Caki2 (cell line): ENCODE measurements at places on chromosomes 7 and 10.

DNA sequence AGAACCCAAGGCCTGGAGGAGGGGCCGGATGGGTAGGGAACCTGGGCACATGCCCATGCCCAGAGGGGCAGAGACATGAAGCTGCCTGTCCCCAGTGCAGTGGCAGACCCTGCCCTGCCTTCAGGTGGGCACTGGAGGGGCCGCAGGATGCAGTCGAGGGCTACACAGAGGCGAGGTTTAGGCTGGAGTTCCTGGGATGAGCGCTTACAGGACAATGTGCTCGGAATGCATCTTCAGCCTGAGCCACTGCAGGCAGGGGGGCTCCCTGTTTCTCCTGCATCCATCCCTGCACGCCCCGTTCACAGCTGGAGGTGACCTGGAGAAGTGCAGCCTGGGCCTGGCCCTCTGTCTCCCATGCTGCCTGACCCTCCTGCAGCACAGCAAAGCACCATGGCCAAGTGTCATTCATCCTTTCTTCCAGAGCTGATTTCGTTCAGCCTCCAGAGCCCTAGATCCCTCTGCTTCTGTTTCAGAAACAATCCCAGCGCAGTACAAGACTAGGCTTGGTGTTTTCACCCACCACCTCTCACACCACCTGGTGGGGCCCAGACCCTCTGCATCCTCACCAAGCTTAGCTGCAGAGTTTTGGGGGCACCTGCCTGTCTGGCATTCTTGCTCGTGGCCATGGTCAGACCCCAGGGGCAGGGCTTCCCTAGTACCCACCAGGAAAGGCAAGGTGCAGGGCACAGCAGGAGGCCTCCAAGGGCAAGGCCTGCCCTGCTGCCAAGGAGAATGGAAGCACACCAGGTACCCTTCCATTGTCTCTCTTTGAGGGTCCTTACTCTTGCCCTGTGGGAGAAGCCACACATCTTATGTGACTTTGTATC is 311.9 kb downstream of the TCERG1L start:
- no peak for DNase-seq

DNA sequence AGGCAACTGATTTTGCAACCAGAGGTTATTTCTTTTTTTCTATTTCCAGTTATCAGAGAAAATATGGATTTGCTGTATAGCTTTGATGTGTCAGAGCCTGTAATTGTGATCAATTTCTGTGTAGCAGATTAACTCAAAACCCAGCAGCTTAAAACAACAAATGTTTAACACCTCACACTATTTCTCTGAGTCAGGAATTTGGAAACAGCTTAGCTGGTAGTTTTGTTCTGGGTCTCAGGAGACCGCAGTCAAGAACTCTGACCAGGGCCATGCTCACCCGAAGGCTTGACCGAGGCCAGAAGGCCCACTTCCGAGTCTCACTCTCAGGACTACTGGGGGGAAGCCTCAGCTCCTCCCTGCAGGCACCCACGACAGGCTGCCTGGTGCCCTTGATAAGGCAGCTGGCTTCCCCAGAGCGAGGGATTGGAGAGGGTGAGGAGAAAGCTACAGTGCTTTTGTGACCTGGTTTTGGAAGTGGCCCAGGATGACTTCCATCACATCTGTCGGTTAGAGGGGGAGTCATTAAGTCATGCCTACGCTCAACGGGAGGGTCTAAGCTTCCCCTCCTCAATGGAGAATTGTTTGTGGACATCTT is 105.7 kb upstream of the SHH start:
- no peak for DNase-seq

GRCh38 chr10:99484626-99485581 is 47.8 kb upstream of the NKX2-3 start:
- DNase-seq, result no peak

DNA sequence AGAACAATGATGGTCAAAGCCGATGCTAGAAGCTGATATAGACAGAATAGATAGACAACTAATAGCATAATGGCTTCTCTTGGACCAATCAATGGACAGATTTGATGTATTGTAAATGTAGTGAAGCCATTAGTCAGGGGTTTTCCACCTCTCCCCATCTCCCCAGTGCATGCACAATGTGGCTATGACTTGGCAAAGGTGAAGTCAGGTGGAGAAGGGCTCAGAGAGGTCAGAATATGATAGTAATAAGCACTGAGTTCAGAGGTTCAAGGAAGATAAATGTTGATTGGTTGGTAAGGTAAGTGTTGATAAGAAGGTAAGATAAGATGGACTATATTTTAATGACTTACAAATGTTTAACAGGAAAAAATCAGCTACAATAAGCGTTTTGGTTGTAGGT is 28.5 kb downstream of the BLNK start:
- no peak for DNase-seq

- DNase-seq, result no peak
Observed at GRCh38 chr10:129335942-129336341, 131.1 kb upstream of the MGMT start.

GRCh38 chr7:3179456-3179855 is 121.6 kb upstream of the SDK1 start:
- DNase-seq, result no peak

DNA sequence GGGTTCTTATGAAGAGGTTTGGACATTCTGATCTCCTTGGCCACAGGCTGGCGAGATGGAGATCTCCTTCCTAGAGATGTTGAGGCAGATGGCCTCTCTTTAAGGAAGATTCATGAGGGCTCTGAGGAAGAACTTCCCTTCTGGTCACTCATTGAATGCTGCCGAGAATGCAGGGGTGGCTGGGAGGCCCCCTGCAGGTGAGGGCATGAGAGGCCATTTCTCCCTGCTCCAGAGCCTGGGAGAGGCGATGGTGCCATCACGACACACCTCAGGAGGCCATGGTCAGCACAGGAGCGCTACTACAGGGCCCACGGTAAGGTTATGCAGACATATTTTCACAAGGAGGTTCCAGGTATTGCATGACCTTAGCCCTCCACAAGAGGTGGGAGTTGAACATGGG is 40.2 kb downstream of the CXCL12 start:
- DNase-seq, result no peak

DNA sequence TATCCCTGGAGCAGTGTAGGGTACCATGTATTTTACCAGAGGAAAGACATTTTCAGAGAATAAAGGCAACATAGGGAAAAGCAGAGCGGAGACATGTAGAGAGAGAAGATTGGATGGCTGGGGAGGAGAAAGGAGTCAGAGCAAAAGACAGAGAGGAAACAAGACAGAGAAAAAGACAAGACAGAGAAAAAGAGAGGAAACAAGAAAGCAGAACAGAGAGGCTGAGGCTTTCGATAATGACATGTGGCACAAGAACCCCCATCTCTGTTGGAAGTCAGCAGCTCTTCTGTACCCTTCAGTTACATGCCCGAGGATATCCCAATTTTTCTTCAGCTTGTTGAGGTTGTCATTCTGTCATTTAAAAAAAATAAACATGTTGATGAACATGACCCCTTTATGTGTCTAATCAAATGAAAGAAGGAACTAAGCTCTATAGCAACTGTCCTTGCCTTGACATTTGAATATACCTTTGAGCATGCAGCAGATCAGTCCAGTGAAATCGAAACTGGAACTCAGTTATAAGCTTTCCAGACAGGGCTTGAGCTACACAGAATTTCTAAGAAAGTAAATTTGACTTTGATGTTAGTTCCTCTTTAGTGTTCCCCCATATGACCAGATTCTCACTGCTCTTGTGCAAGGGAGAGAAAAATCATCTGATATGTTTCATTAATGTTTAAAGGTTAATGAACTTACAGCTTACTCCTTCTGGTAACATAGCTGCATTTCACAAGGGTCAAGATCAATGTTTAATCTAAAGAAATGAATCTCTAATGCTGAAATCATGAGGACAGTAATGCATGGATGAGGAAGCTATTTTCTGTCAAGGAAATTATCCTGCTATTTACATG is 75.1 kb upstream of the SP4 start:
- DNase-seq, result no peak

GRCh38 chr10:87506956-87507355 is 2.3 kb downstream of the MINPP1 start:
- DNase-seq, result no peak

GRCh38 chr10:2927958-2928840 is 139.1 kb upstream of the PFKP start:
- DNase-seq, result peak; percentile 75

GRCh38 chr10:89235073-89235798 is 16.3 kb downstream of the LIPA start:
- no peak for DNase-seq

GRCh38 chr7:145009876-145010275 is 174.0 kb upstream of the TPK1 start:
- DNase-seq, result no peak

DNA sequence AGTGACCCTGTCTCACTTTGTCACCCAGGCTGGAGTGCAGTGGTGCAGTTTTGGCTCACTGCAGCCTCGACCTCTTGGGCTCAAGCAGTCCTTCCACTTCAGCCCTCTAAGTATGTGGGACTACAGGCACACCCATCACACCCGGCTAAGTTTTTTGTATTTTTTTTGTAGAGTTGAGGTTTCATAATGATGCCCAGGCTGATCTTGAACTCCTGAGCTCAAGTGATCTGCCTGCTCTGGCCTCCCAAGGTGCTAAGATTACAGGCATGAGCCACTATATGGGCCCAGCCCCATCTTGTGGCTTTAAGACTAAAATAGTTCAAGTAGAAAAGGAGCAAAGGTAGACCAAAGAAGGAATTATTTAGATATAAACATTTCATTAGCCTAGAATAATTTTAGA is 65.5 kb downstream of the MLLT10 start:
- DNase-seq, result no peak

- DNase-seq, result no peak
Observed at GRCh38 chr7:43010061-43010460, 77.9 kb downstream of the MRPL32 start.

- DNase-seq, result no peak
Observed at GRCh38 chr7:78768859-78769258, 684.6 kb downstream of the MAGI2 start.

GRCh38 chr10:120098232-120098930 is 205.9 kb downstream of the SEC23IP start:
- DNase-seq, result peak; percentile 2

DNA sequence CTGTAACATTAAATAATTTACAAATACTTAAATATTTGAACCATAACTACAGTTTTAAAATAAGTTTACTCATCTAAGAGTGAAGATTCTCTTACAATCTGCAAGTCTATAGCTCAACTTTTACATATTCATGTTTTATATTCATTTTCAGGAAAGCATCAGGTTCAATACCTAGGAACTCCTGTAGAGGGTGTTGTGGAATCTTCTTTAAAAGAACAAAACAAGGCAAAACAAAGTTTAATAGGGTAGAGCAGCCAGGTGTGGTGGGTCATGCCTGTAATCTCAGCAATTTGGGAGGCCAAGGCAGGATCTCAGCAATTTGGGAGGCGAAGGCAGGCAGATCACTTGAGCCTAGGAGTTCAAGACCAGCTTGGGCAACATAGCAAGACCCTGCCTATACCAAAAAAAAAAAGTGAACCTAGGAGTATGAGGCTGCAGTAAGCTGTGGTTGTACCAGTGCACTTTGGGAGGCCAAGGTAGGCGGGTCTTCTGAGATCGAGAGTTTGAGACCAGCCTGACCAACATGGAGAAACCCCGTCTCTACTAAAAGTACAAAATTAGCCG is 45.1 kb downstream of the ST8SIA6 start:
- peak; percentile 3 for DNase-seq

- DNase-seq, result peak; percentile 64
Observed at GRCh38 chr7:135217645-135218509, 6.6 kb upstream of the WDR91 start.

DNA sequence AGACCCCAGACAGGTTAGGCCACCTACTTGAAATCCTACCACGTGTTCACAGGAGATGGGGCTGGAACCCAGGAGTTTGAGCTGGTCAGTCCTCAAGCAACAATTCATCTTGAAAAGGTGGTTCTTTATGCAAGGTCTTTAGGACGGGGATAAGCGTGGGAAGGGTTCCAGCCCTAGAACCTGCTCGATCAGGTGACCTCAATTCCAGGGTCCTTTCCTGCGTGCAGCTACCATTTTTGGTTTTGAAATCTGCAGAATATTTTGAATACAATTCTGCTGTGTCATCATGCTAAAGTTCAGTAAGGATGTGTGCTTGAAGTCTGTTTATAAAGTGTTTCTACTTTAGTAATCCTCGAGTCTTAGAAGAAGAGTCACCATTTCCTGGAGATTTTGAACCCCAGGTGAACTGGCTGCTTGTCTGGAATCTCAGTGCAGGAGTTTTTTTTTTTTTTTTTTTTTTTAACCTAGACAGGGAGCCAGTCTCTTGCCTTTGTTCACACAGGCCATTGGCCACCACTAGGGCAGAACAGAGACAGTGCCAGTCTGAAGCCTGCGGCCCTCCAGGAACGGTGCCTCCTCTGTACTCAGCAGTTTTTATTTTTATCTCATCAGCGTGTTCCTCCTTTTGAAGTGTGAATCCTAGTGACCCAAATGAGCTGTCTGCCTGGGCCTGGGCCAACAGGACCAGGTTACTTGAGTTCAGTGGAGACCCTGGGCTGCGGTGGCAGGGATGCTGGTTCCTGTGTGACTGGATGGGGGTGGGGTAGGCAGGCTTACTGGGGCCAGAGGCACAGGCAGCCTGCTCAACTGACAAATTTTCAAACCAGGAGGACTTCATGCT is 54.6 kb downstream of the EEPD1 start:
- peak; percentile 86 for DNase-seq

- DNase-seq, result no peak
Observed at GRCh38 chr7:100969066-100969615, at the start of gene MUC12. MUC12 (plus strand) TSS chr7:100969565; CDS start chr7:100969623, 58 bp downstream.

- no peak for DNase-seq
Observed at GRCh38 chr7:80307227-80307856, 172.7 kb downstream of the GNAI1 start.

- no peak for DNase-seq
Observed at GRCh38 chr10:80436446-80437098, 17.5 kb upstream of the TSPAN14 start.

DNA sequence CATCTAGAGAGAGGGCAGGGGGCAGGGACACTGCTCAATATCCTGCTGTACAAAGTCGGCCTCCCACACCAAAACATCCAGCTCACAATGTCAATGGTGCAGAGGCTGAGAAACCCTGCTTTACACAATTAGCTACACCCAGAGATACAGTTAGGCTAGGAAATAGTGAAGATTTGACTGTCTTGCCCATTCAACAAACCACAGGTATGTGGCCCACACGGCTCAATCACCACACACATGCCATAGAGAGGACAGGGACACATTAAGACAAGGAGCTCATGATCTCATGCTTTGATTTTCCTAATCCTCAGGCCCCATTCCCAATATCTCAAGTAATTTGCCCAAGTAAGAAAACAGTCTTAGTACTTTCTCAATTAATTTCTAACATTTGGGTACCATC is 110.4 kb downstream of the OSBPL3 start:
- no peak for DNase-seq

- no peak for DNase-seq
Observed at GRCh38 chr10:131072651-131073468, 238.7 kb downstream of the TCERG1L start.

DNA sequence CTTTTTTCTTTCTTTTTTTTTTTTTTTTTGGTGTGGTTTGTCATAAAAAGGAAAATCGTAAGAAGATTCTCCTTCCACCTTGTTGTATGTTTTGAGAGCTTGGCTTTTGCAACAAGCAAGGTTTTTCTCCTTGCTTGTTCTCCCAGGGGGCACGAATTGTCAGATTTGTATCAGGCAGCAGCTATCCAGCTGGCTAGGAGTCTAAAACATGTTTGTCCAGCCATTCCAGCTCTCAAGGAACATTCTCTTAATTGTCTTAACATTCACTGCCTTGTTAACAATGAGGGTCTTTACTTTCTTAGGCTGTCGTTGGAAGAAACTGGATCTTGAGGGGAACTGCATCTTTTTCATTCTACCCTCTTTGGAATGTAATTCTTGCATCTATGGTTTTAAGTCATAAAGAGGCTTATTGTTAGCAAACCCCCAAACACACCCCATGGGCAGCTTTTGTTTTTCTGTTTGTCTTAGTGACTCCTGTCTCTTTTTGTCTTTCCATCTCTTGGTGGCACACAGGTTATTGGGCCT is 14.6 kb downstream of the SHTN1 start:
- DNase-seq, result no peak

- no peak for DNase-seq
Observed at GRCh38 chr10:96205580-96205979, 65.8 kb downstream of the BLNK start.
